ENCODE measurements at places on chromosomes 11 and 22. TPM values are rescaled to one million over a fixed set of nuclear protein-coding genes. Genes with fewer than 3 reads are reported as not detected.

Gene MISFA
- not detected for total RNA-seq

Gene GRAMD4
- total RNA-seq = 37.0 TPM

Gene CASP12
- total RNA-seq = 20.7 TPM

Gene TREH
- total RNA-seq = not detected

Gene YDJC
- 11.8 TPM for total RNA-seq

DNA sequence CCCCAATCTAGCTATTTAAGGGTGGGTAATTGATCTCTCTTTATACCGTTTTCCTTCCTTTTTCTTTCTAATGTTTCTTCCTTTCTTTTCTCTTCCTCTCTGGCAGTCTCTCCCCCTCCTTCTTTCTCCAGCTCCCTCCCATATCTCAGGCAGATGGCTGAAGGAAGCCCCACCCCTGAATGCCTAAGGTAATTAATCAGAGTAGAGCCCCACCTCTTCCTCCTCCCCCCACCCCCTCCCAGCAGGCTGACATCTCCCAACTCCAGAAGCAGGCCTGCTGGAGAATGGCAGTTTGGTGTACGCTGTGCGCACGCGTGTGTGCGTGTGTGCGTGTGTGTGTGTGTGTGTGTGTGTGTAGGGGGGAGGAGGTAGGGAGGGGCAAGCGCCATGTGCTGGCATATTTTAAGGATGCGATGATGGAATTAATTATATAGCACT is 122.6 kb downstream of the APOL5 start:
- peak; percentile 90 for DNase-seq

DNA sequence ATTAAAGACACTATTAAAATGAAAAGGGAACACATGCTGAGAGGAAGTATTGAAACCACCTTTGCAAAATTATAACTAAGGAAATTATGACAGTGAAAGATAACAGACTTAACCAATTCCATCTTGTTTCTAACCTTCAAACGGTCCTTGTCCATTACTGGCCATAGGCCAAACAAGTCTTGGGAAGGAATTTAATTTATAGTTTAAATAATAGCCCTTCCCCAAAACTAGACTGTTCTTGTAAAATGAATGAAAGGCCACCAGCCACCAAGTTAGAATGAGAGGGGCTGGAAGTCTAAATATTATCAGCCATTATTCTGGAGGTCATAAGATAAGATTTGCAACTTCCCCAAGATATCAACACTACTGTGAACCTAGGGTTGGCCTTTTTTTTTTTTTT is 1.8 kb upstream of the TALDO1 start:
- DNase-seq = no peak

DNA sequence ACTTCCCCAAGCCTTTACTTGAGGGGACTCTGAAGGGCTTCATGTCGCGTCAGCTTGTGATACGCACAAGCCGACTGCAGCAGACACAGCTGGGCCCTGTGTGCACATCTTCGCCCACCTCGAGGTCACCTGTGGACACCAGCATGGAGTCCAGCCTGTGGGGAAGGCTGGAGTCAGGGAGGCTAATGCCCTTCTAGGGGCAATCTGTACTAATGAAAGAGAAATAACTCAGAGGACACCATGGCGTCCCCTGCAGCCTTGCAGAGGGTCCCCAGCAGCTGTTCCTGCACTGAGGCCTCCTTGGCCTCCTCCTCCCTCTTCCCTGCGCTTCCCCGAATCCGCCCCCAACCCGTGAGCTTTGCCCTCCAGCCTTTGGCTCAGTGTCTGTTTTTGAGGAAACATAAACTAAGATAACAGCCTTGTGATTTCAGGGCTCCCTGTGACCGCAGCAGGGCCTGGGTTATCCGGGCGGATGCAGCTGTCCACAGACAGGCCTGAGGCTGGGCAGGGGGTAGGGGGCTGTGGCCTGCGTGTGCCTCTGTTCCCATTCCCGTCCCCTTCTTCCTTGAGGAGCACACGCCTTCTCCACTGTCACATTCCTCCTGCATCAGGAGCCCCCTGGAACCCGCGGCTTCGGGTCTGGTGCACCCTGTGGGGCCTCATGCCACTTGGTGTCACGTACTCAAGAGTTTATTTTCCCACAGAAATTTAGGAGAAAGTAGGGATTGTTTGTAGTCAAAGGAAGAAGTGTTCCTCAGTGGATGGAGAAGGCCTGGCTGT is 25.0 kb downstream of the KRTAP5-5 start:
- no peak for DNase-seq

- DNase-seq = no peak
Observed at GRCh38 chr22:26453812-26454500, 24.9 kb downstream of the ASPHD2 start.

DNA sequence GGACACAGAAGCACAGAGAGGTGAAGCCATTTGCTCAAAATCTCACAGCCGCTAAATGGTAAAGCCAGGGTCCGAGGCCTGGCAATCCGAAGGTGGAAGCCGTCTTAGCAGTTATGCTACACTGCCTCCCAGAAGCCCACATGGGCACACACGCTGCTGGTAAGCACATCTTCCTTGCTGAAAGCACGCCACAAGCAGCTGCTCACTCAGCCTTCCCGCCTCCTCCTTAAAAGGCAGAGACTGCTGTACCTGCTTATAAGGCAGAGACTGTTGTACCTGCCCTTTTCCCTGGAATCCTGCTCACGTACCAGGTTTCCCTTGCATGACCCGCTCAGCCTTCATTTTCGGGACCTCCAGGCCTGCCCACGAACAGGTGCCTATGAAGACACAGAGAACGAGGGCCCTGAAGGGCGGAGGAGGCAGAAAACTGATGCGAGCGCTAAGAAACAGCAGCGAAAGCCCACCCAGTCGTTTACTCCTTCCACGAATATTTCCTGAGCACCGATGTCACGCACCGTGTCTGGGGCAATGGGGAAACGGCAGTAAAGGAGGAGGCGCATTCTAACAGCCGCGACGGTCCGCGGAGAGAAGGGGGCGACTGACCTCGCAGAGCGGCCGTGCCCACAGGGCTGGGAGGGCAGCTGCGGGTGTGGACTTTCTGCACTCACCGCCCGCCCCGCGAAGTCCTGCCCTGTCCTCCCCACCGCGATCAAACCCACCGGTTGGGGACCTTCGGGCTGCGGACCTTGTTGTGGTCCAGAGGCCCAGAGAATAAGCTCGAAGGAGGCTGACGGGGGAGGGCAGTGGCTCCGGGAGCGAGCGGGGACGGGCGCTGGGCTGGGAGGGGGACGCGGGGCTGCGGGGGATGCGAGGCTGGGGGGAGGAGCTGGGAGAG is 13.0 kb downstream of the SPATA19 start:
- no peak for DNase-seq

DNA sequence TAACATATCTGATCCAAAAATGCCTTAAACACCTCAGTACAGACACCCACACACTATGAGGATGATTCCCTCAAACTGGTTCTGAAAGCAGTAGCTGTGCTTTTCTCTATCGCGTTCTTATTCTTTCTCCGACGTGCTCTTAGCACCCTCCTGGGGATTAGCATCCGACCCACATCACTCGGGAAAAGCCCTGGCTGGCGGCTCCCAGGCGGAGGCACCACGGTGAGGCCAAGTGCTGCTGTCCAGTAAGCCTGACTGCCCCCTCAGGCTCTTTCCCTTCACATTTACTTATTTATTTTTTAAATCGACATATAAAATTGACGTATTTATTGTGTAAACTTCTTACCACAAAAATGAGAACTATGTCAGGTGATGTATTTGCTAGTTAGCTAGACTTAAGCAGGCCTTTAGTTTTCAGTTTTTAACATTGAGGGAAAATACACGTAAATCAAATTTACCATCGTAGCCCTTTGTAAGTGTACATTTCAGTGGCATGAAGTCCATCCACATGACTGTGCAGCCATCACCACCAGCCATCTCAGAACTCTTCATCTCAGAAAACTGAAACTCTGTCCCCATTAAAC is 19.2 kb downstream of the TBX1 start:
- DNase-seq = no peak

- no peak for DNase-seq
Observed at GRCh38 chr11:58622344-58622743, at the start of gene CNTF. TSS of gene CNTF (plus strand) at chr11:58622665. CDS start at chr11:58622753, 88 bp downstream.

GRCh38 chr11:133531971-133532651 is at the start of gene OPCML:
TSS of gene OPCML (minus strand) at chr11:133532501.
- DNase-seq = no peak

DNA sequence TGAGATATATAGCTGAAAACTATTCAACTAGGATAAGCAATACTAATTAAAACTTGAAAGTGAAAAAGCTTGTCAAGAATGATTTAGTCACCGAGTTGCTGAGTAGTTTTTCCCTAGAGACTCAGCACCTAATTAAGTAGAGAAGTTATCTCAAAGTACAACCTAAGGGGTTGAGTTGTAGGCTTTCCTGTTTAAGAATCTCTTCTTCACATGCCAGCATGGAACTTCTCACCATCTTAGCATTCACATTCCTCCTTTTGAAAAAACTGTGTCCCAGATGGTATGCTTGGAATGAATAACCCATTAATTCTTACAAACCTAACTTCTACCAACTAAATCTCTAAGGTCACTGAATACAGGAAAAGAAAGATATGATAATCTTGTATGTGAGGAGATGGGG is 303.3 kb upstream of the ZC3H12C start:
- no peak for DNase-seq

DNA sequence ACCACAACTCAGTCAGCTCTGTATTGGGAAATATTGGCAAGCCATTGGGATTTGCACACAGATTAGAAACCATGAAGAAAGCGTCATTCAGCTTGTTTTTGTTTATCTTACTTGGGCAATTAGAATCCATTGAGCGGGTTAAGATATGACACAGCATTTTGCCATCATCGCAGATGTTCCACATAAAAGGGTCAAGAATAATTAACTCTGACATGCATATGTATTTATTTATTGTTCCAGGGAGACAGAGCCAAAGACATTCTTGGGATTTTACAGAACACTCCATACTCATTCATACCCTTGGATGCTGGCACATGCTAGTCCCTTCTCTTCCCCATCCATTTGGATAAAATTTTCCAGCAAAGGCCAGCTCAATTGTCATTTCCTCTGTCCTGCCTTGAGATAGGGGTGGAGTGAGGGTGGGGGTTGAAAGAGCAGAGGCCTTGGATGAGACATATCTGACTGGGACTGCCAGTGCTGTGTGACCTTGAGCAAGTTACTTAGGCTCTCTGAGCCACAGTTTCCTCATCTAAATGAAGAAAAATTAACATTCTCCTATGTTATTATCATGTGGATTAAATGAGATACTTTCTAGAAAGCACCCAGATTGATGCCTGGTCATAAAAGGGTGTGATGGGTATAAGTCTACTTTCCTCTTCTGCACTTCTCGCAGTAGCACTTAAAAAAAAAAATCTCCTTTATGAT is 179.7 kb downstream of the RRAS2 start:
- no peak for DNase-seq

GRCh38 chr22:19169002-19169946 is 9.3 kb downstream of the SLC25A1 start:
- DNase-seq = no peak

DNA sequence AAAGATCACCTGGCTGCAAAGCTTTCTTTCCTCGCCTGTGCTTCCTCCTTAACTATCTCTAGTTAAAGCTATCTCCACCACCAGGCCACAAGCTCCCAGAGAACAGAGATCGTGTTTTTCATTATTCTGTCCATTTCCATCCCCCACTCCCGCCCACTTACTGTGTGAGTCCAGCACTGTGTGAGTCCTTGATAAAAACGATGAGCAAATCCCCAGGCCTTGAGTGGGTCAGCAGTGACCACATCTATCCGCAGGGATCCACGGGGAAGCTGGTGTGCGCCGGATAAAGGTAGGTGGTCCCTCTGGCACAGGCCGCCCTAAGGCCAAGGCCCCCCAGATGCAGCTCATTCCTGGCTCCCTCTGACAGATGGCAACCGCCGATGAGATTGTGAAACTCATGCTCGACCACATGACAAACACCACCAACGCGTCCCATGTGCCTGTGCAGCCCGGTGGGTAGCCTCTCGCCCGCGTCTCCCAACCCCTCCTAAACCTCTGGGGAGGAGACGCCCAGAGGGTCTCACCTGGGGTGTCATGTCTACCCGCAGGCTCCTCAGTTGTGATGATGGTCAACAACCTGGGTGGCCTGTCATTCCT is 9.3 kb downstream of the TKFC start:
- no peak for DNase-seq

DNA sequence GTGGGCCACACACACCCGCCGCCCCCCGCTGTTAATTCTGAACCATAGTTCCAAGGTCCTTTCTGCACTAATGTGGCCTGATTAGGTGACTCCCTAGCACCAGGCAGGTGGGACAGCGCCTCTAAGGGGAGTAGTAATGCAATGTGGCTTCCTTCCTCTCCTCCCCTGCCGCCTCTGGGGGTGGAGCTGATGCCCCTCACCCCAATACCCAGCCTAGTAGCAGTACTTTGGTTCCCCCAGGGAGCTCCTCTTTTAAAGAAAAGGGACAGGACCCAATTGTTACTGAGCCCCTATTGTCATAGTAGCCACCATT is 14.4 kb downstream of the RTN4RL2 start:
- DNase-seq = no peak

GRCh38 chr22:39525658-39525975 is 5.3 kb downstream of the ATF4 start:
- DNase-seq = no peak

GRCh38 chr11:17408641-17409040 is 20.2 kb upstream of the KCNJ11 start:
- DNase-seq = no peak

DNA sequence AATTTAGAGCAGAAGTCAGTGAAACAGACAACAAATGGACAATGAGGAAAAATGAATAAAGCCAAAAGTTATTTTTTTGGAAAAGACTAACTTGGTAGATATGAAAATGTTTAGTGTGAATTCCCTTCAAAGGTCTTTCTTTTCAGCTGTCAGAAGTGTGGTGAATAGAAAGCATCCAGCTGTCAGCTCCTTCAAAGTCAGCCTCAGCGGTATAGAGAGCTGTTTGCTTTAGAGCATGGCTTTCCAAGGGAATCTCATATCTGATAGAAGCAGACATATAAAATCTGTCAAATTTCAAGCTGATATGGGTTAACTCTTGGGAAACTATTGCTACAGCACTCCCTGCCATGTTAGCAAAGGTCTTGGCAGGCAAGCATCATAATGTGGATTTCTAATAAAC is 309.3 kb downstream of the CASP12 start:
- DNase-seq = no peak

DNA sequence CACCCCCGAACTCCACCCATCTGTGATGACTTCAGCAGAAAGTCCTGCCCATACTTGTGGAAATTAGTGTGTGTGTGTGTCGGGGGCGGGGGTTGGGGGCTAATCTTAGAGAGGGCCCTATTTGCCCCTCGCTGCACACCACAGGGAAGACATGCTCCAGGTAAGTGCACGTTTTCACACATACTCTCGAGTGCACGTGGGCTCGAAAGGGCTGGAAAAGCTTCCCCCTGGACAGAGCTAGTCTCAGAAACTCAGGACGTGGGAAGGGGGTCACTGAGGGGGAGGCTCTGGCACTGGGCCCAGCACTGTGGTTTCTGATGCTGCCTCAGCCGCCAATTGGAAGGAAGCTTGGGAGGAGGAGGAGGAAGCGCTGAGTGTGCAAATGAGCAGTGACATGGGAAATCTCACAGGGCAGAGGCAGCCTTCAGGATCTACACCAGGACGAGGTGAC is 40.7 kb upstream of the CD82 start:
- DNase-seq = no peak

- DNase-seq = no peak
Observed at GRCh38 chr11:19680829-19681368, 31.7 kb upstream of the NAV2 start.

- no peak for DNase-seq
Observed at GRCh38 chr22:25409240-25409639, 155.2 kb upstream of the GRK3 start.

- no peak for DNase-seq
Observed at GRCh38 chr11:124762624-124763155, 600 bp upstream of the ESAM start.

All from uterus (tissue), 4 donors.